ENCODE measurements at places on chromosomes 11 and 22.

GRCh38 chr11:2837096-2837601 is 48.4 kb downstream of the CDKN1C start:
- no peak for DNase-seq

GRCh38 chr11:115425250-115425649 is 79.0 kb downstream of the CADM1 start:
- no peak for DNase-seq

DNA sequence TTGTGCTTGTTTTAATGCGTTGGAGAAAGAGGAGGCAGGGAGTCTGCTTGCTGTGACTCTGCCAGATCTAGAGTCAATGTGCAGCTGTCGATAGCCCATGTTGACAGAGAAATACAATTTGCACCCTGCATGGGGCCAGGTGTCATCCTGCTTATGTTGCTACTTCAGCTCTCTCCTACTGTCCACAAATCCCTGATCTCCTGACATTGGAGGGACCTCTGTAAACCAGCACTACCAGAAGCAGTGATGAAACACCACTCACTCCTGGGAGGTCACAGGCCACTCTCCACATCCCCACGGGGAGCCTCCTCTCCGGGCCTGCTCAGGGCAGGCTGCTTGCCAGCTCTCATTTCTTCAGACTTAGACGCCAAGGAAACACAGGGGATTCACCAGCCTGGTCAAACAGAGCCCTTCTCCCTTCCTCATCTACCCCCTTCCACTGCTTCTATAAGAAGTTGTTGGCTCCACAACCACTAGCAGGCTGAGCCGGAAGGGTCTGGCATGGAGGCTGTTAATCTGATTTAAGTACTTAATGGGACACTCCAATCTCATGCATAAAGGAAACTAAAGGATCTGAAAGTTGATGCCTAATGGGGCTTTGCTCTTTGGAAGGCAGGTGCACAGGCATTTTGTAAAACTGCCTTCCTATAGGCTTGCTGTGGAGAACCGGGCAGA is 29.9 kb upstream of the CSNK2A3 start:
- no peak for DNase-seq

GRCh38 chr11:67539550-67539949 is 16.3 kb upstream of the CABP2 start:
- DNase-seq = no peak

DNA sequence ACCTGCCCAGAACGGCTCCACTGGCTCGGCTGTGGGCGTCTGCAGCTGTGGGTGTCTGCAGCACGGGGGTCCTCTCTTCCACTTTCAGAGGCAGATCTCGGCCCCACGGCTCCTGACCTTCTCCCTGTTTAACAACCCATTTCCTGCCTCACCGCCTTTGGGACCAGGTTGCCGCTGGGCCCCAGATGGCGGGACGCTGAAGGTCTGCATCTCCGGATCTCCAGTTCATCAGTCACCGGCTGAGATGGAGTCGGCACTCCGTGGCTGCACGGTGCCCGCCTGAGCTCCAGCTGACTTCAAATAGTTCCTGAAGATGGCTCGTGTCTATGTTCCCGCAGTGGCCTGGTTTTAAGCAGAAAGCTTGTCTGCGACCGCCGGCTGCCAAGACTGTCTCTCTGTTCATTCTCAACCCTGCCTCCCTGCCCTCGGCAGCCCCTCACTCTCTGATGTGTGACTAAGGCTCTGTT is 475.9 kb downstream of the BRD1 start:
- DNase-seq = no peak

GRCh38 chr11:2931771-2932738 is 2.8 kb upstream of the PHLDA2 start:
- DNase-seq = no peak

- DNase-seq = no peak
Measured at GRCh38 chr11:104619751-104620150, 278.5 kb downstream of the CASP12 start.

DNA sequence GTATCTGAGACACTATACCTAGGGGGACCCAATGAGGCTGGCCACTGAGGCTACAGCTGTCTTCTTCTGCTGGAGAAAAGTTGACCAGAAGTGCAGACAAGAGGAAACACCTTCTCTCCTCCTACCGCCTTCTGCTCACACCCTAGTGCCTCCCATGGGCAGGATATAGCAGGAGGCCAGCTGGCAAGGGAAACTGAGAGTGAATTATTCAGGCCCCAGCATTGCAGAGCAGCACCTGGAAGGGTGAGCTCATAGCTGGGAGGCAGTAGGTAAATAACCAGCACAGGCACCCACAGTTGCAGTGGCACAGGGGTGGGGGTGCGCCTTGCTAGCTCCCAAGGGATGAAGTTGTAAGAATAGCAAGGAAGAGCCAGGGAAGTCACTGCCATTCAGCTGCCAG is 267.4 kb upstream of the NCAM1 start:
- no peak for DNase-seq

DNA sequence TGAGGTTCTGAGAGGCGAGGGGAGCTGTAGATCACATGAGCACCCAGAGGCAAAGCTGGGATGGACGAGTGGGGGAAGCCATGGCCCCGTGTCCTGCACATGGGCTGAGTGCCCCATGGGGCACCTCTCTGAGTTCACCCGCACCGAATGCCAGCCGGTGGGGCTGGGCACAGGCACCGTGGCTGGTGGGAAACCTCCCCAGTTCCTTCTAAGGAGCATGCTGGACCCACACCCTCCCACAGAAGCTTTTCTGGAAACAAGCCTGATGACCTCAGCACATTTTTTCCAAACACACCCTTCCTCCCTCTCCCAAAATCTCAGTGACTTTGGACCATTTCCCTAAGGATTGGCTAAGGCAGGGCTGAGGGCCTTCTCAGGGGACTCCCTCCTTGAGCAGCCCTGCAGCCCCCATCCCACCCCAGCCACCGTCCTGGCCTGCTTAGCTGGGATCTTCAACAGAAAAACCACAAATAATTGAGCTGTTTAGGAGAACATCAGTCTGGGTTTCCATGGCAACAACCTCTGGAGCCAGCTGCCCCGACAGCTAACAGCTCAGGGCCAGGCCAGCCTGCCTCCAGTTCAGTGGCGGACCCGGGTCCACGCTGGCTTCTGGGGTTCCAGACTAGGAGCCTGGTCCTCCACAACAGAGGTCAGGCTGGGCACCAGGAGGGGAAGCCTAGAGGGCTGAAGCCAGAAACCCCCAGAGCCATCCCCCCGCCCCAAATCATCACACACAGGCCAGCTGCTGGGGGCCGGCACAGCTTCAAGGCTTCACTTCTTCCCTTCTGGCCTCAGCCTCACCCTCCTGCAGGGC is 18.1 kb upstream of the LINC01488 start:
- DNase-seq = no peak

- no peak for DNase-seq
Measured at GRCh38 chr22:24416611-24417010, 10.8 kb upstream of the ADORA2A start.

- no peak for DNase-seq
Measured at GRCh38 chr11:1051356-1052132, 15.0 kb upstream of the MUC6 start.

DNA sequence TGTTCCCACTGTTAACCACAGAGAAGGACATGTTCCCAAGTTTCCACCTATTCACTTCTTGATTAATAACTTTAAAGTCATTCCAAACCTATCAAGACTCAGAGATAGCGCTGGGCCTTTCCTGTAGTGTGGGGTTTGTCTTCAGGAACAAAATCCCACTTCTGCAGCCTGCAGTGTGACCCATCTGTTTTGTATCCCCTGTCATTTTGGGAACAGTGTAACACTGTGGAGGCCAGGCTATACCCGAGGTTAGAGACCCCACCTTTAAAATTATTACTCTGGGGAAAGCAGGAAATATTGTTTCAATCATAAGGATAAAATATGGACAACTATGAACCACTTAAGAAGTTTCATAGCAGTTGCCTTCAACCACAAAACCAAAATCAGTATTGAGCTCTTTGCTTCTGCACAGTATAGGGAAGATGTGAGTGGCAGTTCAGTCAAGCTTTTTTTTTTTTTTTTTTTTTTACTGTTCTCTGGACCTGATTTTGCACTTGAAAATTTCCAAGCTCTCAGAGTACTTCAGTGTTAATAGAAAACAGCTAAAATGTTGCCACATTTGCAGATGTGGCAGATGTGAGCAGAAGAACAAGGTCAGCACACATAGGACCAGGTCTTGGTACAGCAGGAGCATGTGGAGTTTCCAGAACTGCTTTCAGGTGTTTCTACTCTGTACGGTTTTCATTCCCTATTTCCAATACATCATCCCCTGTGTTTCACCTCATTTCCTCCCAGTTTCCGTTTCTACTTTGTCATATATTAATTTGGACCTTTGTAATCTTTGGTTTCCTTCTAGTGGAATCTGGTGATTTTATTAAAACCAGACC is 121.5 kb downstream of the MAML2 start:
- DNase-seq = no peak

- no peak for DNase-seq
Measured at GRCh38 chr11:70912226-70912840, 340.0 kb downstream of the SHANK2 start.

DNA sequence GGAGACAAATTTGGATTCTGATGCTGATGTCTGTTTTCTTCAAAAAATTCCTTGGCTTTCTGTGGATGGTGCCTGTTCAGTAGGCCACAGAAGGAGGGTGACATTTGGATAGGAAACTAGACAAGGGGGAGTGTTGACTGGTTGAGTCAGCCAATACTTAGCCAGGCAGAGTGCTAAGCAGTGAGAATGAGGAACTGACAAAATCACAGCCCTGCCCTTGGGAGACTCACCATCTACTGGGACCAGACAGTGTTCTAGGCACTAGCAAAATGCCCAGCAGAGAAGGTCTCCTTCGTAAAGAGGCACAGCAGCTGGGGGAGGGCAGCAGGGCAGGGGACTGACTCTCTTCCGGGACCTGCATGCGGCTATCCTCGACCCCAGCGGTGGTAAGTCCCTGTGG is 190.2 kb downstream of the DSCAML1 start:
- DNase-seq = no peak

- no peak for DNase-seq
Measured at GRCh38 chr22:44431256-44431655, 66.8 kb downstream of the RTL6 start.
